H9 (cell line): ENCODE measurements at places on chromosomes 5 and 9.

GRCh38 chr5:90479611-90480385 is 5.1 kb downstream of the POLR3G start:
- DNase-seq = no peak

DNA sequence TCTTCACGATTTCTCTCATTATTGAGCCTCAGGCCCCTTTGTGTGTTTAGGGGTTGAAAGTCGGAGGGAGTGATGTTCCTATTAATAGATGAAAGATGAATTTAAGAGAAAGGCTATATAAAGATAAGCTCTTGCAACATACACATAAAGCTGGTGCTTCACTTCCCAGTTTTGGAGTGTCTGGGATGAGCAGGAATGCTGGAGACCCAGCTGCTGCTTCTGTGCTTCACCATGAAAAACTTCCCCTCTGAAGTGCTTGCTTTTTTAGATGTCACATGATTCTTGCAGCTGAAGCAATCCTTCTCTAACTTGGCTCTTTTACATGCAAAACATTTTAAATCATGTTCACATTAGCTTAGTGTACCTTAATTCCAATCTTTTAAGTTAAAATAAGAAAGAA is 19.7 kb upstream of the SNCAIP start:
- no peak for DNase-seq

DNA sequence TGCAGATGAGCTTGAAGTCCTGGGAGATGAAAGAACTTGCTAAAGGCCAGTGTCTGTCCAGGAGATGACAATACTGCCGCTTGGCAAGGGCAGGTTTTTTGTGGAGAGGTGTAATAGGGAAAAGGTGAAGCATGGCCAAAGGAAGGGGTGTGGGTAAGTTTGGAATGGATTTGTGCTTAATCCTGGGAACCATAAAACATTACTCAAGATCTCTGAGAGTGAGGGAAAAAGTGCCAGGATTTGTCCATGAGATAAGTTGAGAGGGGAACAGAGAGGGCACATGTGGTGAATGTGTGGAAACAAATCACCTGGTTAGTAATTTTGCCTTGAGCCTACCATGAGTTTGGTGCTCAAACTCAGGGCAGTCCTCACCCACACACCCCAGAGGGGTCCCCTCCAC is 108.8 kb upstream of the CD180 start:
- DNase-seq = no peak

GRCh38 chr5:468401-468800 is 25.4 kb downstream of the EXOC3 start:
- DNase-seq = no peak

DNA sequence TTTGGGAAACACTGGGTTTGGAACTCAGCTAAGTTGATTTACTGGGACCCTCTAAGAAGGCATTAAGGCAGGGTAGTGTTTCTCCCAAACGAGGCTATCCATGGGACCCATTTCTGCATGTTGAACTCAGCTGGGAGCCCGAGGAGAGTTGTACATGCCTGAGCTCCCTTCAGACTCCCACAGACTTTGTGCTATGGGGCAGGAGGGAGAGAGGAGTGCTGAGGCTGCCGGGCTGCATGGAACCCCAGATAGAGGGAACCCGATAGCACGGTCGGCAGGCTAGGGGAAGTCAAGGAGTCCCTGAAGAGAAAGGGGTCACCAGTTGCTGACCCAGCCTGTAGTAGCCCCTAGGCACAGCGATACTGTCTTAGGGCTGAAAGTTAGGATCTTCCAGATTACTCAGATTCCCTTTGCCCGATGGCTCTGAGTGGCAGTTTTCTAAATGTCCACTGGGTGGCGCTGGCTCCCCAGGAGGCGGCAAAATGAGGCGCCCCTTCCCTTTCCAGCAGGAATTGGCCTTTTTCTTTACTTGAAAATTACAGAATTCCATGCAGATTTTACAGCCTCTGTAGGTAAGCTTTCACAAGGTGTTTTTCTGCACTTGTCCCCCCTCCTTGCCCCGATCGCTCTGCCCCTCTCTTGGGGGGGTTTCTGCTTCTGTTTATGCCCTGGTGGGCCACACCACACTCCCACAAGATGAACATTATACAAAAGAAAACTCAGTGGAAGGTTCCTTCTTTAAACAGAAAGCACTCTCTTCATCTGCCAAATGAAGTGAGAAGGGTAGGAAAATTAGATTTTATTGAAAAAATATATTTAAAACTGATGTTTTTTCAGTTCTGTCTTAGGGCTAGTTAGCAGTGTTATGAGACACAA is 17.8 kb downstream of the NANS start:
- DNase-seq = peak; percentile 75

GRCh38 chr5:54531546-54531945 is 14.0 kb downstream of the SNX18 start:
- no peak for DNase-seq

GRCh38 chr5:133354323-133355185 is 257.8 kb downstream of the FSTL4 start:
- DNase-seq = no peak

DNA sequence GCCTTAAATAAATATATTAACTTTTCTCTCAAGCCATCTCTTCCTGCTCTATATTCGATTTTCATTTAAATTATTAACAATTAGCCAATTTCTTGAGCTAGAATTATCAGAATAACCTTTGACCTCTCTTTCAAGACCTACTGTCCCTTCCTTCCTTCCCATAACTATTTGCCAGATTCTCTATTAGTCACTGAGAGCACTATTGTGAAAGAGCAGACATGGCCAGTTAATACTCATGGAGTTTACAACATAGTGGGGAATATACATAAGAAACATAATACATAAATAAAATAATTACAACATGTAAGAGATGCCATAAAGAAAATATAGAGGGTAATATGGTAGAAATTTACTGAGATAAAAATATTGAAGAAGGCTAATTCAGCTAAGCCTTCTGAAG is 72.1 kb upstream of the CHD1 start:
- no peak for DNase-seq

DNA sequence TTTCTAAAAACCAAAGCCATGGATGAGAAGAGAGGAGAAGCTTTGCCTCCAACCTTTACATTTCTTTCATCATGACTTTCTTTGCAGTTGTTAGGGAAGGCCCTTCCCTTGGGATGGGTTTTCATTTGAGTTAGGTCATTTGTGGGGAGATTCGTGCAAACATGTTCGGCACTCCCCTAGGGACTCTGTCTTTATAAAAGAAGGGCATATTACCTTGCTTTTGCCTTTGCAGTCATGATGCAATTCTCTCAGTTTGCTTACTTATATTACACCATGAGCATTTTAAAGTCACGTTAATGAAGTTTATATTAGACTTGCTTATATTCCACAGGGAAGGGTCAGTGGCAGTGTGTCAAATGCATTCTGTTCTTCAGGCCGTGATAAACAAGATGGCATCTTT is 289.3 kb upstream of the WWC1 start:
- no peak for DNase-seq

DNA sequence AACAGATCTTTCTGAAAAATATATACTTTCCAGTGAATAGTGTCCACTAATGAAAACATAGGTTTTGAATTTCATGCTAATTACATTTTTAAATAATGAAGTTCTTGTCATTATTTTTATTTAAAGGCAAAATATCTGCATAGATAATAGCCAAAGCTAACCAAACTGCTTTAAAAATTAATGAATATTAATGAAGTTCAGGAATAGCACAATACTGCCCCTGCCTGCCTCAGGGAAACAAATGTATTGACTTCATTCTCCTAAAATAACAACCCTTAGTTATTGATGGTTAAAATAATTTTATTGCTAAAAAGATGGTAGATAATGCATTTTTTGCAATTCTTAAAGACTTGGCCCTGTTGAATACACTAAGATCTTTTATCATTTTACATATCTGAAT is 103.6 kb upstream of the SSBP2 start:
- DNase-seq = no peak

DNA sequence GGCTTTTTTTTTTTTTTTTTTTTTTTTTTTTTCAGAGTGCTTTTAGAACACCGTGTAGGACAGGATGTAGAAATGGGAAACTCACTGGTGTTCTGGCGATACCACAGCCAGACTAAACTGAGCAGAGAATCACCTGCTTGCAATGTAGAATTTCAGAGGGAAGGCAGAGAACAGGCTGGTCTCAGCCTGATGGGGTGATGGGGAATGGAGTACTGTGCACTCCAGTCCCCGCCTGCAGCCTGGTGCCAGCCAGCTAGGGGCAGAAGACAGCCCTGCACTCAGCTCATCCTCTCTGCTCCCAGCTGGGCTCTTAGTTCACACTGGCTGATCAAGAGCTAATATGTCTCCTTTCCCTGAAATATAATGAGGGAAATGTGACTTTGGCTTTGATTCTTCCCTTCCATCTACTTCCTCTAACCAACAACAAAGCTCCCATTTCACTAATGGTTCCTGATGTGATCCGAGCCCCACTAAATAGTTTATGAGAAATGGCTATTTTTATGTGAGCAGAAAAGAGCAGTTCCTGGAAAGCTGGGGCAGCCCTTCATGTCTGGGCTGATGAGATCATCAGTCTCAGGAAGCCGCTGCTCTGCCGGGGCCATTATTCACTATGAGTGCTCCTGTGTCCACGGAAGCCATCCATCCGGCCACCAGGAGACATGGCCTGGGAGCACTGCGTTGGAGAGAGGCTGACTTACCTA is 209.7 kb downstream of the GADD45G start:
- no peak for DNase-seq

- DNase-seq = no peak
These were observed 18.3 kb upstream of the PHYHD1 start for GRCh38 chr9:128902351-128903078.

GRCh38 chr5:156949424-156949823 is 13.6 kb downstream of the TIMD4 start:
- DNase-seq = no peak

DNA sequence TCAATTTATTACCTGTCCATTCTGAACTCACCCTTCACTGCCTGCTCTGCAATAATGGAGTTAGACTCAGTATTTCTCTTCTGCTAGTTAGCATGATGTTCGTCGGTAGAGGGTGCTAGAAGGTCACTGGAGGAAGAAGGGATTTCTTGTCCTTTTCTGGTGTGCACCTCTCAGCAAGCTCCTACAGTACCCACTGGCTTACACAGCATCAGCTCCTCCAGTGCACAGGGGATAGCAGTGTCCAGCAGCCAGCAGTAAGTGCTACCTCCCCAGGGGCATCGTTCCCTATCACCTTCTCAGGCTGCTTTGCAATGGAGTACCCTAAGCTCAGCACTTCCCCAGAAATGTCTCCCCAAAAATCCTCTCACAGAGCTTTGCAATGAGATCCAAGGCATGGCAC is 45.9 kb upstream of the APC start:
- peak; percentile 50 for DNase-seq

GRCh38 chr5:80919678-80920196 is 40.4 kb upstream of the RASGRF2 start:
- no peak for DNase-seq

DNA sequence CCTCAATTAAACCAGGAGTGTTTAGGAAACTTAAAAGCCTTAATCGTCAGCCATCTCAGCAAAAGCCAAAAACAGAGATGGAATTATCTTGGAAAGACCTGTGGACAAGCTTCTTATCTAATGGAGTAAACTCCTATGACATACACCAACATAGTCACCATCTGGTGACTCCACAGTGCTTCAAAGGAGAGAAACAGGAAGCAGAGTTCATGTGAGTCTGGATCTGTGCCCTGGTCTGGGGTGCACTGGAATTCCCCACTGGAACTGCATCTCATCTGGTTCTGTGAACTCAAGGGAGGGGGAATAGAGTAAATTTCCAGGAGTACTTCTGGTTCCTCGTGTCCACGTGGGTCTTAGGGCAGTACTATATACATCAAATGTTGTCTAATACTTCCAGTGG is 36.3 kb upstream of the KCNN2 start:
- DNase-seq = no peak

DNA sequence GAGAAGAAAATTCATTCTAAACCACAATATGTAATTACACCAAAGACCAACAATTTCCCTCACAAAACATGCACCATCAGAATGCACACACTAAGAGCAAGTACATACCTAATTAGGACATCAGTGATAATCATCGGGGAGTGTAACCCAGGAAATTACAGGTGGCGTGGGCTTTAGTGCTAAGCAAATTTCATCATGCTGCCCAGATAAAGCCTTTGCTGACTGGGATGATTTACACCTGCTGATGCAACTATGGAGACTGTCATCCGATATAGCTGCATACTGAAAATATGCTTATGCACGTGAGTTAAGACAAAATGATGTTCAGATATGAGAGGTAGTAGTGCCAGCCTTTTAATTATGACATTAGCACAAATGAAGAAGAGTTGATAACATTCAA is 123.2 kb downstream of the DCP2 start:
- no peak for DNase-seq

DNA sequence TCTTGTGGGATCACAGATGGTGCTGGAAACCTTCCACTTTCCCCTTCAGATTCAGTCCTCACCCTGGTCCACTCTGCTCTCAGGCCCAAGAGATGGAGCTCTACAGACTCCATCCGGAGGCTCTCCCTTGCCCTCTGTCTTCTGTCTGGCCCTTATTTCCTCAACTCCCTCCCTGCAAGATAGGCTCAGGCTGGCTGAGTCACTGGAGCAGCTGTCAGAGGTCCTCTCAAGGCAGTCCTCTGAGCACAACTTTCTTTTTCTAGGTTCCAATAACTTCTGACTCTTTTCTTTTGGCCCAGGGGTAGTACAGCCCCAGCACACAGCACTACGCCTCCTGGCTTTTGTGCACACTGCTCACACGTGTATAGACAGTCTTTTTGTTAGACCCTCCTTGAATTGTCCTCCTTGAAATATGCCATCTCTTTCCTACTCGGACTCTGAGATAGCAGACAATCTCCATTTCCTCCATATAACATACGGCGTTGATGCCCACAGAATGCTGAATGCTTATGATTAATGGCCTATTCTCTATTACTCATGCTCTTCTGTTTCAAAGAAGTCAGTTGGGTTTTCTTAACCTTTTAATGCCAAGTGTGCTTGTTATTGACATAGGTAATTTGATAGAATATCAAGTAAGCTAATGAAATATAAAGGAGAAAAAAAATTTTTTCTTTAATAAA is 193.1 kb downstream of the SLC12A2 start:
- no peak for DNase-seq

DNA sequence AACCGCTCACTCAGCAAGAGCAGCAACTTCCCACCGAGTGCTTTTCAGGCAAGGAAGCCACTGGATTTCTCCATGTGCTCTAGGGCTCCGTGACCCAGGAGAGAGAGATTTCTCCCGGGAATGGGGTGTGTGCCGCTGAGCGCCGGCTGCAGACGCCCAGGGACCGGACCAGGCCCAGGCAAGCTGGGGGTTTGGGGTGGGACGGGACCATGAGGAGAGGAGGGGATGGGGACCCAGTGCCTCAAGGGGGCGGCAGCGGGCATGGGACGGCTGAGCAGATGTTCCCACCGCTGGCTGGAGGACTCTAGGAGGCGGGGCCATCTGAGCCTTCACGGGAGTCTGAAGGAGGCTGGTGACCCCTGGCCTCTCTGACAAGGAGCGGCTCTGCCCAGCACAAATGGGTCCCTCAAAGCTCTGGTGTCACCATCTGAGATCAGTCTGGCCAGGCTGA is 8.5 kb downstream of the LCN9 start:
- DNase-seq = peak; percentile 87
